IMR-90 (cell line): ENCODE measurements at places on chromosomes 2 and 18. TPM values are rescaled to one million over a fixed set of nuclear protein-coding genes. Genes with fewer than 3 reads are reported as not detected.

CLHC1 gene
- 2.3 and 4.7 TPM in 2 replicates for total RNA-seq

LYPD1 gene
- 79.7 and 87.6 TPM in 2 replicates for total RNA-seq

- peak; percentile 87 for DNase-seq
Observed at GRCh38 chr2:39696838-39697237, 31.1 kb downstream of the TMEM178A start.

DNA sequence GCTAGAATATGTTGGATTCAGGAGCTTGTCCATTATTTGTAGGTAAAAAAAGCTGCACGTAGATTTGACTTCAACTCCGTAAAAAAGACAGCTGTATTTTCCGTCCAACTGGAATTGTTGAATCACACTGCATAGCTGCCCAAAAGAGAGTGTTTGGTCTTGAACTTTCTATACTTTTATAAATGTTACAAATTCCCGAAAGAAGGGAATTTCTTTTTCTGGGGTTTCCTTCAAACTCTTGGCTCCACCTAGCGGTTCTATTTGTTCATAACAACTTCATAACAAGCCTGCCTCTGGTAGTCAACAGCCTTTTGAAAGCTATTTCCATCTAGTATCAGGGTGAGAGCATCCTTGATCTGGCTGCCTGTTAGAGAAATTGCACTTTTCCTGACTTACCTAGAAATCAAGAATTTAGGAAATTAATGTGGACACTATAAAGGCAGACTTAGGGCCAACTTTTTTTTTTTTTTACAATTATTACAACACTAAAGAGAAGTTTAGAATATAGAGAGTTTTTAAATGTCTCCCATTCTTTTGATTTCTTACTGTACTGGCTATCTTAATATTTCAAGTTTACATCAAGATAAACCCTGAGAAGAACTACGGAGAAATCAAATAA, 48.1 kb downstream of the TMEM185B start:
- DNase-seq: peak; percentile 79
